Osteoblast (primary cell): ENCODE measurements at places on chromosomes 16 and 17. TPM values are rescaled to one million over a fixed set of nuclear protein-coding genes. Genes with fewer than 3 reads are reported as not detected.

GRCh38 chr17:65901394-65901793 lies 290.5 kb downstream of the CEP112 start:
- DNase-seq, result no peak

- DNase-seq, result peak; percentile 95
Measured at GRCh38 chr17:42525221-42525620, 10.8 kb upstream of the NAGLU start.

DNA sequence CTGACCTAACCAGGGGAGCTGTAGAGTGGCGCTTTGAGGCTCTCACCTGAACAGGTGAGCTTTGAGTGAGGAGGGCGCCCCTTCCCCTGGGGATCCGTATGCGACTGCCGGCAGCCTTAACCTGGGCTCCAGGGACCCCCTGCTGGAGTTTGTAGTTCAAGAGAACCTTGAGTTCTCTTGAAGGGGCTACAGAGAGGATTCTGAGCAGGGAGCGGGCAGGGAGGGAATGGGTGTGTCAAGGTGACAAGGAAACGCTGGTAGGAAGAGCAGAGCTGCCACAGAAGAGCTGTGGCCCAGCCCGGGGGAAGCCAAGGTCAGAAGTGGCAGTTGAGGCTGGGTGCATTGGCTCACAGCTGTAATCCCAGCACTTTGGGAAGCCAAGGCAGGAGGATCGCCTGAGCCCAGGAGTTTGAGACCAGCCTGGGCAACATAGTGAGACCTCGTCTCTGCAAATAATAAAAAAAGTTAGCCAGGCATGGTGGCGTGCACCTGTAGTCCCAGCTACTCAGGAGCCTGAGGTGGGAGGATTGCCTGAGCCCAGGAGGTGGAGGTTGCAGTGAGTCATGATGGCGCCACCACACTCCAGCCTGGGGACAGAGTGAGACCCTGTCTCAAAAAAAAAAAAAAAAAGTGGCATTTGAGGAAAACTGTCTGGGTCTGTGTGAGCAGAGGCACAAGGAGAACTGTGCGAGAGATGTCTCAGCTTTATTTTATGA lies 1.2 kb downstream of the LLGL2 start:
- DNase-seq, result no peak

DNA sequence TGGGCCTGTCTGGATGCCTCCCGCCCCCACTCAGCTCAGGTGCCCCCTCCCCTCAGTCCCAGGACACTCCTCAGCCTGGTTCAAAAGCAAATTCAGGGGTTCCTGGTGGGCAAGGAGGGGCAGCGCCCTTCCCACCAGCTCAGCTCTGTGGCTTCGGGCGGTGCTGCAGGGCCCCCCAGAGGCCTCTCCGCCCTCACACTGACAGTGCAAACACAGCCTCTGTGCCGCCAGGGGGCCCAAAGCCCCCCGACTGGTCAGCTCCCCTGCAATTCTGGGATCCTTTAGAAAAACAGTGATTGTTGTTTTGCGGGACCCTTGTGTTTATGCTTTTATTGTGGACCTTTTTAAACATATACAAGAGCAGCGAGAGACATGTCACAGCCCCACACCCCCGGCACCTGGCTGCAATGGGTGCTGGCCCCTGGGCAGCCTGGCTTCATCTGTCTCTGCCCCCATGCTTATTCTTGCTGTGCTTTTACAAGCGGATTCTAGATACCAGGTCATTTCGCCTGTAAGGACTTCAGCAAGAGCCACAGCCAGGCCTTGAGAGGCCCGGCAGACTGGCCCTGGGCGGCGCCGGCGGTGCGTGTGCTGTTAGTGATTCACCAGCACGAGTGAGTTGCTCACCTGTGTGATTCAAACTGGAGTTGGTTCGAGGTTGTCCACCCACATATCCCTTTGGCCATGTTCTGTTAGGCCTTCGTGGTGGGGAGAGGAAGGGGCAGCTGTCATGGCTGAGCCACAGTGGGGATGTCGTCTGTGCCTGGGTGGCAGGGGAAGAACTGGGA lies 21.2 kb downstream of the ZNF469 start:
- DNase-seq, result no peak

DNA sequence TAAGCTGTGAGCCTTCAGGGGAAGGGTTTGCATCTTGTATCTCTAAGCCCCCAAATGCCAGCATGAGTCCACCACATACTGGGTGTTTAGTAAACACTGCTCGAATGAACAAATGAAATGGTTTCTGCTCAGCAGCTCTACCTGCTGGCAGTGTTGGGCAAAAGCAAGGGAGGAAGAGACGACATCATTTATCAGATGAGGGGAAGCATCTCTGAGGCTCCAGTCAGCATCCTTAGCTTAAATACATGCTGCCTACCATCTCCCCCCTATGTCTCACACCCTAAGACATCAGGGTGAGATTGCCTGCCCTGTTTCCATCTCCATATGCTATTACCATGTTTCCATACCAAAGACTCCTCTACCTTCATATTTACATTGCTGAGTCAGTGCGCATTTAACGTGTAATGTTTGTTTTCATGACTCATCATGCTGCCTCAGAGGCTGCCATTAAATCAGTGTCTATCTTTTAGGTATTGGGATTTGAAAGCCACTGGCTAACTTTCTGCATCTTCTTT lies 379.8 kb downstream of the UTP18 start:
- no peak for DNase-seq

DNA sequence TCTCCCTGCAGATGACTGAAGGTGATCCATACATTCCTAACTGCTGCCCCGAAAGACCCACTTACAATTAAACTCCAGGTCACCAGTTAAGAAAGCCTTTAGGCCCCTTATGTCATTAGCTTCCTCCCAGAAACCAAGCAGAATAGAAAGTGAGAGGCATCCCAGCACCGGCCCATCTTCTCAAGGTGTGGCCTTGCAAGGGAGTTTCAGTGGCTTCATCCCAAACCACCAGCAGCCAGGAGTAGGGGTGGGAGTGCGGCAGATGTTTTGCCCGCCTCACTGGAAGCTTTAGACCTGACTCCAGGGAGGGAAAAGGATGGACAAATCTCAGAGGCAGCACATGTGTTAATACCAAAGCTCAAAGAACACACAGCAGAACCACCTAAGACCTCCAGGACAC lies 5.1 kb downstream of the ZFHX3 start:
- no peak for DNase-seq

DNA sequence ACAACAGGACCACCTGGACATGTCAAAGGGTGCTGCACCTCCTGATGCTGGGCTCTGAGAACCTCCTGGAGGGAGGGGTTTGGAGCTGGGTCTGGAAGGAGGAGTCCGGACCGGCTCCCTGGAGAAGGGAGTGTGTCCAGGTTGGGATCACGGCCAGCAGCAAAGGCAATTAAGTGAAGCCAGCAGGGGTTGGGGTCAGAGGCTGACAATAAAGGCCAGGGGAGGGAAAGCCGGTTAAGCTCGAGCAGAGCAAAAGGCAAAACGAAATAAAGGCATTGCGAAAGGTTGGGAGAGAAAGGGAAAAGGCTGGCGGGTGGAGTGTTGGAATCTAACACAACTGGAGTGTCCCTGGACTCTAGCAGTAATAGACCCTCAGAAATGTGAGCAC lies 992 bp upstream of the CACNG4 start:
- DNase-seq, result peak; percentile 81

DNA sequence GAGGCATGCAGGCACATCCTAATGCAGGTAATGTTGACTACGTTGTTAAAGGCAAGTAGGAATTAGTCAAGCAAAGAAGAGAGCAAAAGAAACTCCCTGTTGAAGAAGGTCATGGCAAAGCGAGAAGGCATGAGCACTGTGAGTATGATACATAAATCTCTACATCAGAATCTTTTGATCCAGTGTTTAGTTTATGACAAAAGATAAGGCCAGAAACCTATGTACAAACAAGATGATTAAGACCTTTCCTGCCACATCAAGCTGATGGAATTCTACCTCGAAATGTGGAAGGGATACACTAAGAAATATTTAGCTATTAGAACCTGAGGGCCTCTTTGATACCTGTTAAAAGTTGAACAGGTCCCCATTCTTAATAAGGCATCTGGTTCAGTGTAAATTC lies 20.2 kb downstream of the SYCE1L start:
- DNase-seq, result no peak

- no peak for DNase-seq
Measured at GRCh38 chr16:10812312-10813098, 6.1 kb downstream of the TVP23A start.

GRCh38 chr16:25177831-25178688 lies 38.7 kb upstream of the AQP8 start:
- peak; percentile 31 for DNase-seq

GRCh38 chr17:30477774-30478115 lies 537 bp downstream of the GOSR1 start:
- DNase-seq, result peak; percentile 85

- no peak for DNase-seq
Measured at GRCh38 chr16:81752225-81752875, 26.7 kb upstream of the PLCG2 start.

DNA sequence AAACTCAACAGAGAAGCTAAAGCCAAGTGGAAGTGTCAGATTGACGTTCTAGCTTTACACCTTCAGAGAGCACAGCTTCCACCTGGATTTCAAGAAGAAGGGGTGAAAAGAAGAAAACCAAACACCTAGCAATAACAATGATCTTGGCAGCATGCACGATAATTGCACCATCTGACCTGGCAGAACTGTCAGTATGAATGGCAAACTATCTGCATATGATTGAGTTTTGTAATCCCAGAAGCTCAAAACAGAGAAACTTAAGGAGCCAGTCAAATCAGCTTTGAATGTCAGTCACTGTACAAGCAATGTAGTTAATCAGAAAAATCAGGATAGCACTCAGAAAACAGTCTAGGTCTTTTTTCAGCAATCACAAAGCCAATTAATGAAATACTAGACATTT lies 427.1 kb downstream of the ZFHX3 start:
- no peak for DNase-seq

- DNase-seq, result peak; percentile 98
Measured at GRCh38 chr17:47810200-47810821, 11.3 kb downstream of the OSBPL7 start.

GRCh38 chr17:63974594-63975192 lies 2.0 kb upstream of the SCN4A start:
- DNase-seq, result peak; percentile 96

GRCh38 chr16:22070361-22071330 lies 21.7 kb upstream of the VWA3A start:
- DNase-seq, result peak; percentile 41

DNA sequence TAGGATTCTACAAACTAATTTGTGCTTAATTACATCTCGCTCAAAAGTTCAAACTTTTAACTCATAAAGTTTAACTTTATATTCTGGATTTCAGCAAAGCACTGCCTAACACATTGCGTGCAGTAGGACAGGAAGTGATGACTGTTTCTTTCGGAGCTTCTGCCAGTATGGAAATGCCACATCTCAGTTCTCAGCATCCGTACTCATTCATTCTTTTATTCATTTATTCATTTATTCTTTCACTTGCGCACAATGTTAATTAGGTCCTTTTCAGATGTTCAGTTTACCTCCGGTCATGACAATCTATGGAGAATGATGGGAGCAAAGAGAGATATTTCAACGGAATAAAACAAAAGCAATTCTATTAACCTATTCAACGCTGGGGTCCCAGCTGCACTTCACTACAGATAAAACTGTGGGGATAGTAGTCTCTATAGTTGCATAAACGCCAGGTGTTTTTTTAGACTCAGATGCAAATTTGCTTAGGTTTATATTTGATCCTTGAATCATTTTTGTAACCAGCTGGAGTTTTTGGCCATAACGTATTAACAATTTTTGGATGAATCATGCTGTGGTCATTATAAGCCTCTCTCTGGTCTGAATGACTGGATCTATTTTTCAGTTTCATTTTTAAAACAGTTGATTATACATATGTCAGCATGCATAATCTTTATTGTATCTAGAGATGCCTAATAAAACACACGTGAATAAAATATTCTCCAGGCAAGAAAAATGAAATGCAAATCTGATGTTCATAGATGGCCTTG lies 143.9 kb downstream of the KCNJ2 start:
- peak; percentile 51 for DNase-seq

- DNase-seq, result no peak
Measured at GRCh38 chr16:25034911-25035310, 19.7 kb upstream of the ARHGAP17 start.

- DNase-seq, result no peak
Measured at GRCh38 chr17:75371339-75371738, 34.1 kb downstream of the GRB2 start.

- DNase-seq, result no peak
Measured at GRCh38 chr16:11700264-11701029, 32.2 kb downstream of the SNN start.

GRCh38 chr16:81692021-81692420 lies 87.1 kb upstream of the PLCG2 start:
- DNase-seq, result no peak

GRCh38 chr17:16486373-16487250 lies 5.4 kb downstream of the LRRC75A start:
- DNase-seq, result peak; percentile 98

Gene NLE1
- 13.3 and 15.6 TPM in 2 replicates for total RNA-seq

Gene SPATA33
- 3.2 and 3.3 TPM in 2 replicates for total RNA-seq

Gene CLEC10A
- not detected in 2 replicates for total RNA-seq

Gene TBX4
- 0.59 TPM in 1 of 2 replicates, not detected in the other for total RNA-seq

Gene MIEN1
- total RNA-seq, result 14.8 and 16.5 TPM in 2 replicates

Gene KRT13
- total RNA-seq, result not detected in 2 replicates

Gene SGCA
- total RNA-seq, result 0.29 TPM in 1 of 2 replicates, not detected in the other

Gene CCL4L2
- total RNA-seq, result not detected in 2 replicates

Gene ZNF423
- 11.6 and 18.3 TPM in 2 replicates for total RNA-seq

Gene NHLRC4
- 1.2 and 2.2 TPM in 2 replicates for total RNA-seq

Gene SLFN12
- 19.9 and 25.6 TPM in 2 replicates for total RNA-seq

Gene XYLT1
- 43.4 and 46.6 TPM in 2 replicates for total RNA-seq

Gene TSNAXIP1
- 0.88 and 1.8 TPM in 2 replicates for total RNA-seq

Gene SPNS2
- under 0.01 TPM in 2 replicates for total RNA-seq

Gene SLC6A2
- not detected in 2 replicates for total RNA-seq

Gene DNAH3
- total RNA-seq, result not detected in 2 replicates

Gene CLEC3A
- total RNA-seq, result not detected in 2 replicates
